ENCODE measurements at places on chromosomes 2 and 18. TPM values are rescaled to one million over a fixed set of nuclear protein-coding genes. Genes with fewer than 3 reads are reported as not detected.

Gene LINC00305
- total RNA-seq: not detected

Gene TUBB8B
- total RNA-seq: 0.31 TPM

Gene KIAA2012
- 0.24 TPM for total RNA-seq

Gene LOXHD1
- 0.14 TPM for total RNA-seq

Gene SERPINB4
- not detected for total RNA-seq

Gene ANKAR
- total RNA-seq: 13.4 TPM

Gene SLC23A3
- 2.6 TPM for total RNA-seq

Gene RAB6C
- 0.16 TPM for total RNA-seq

Gene FSHR
- not detected for total RNA-seq

Gene TSGA10
- total RNA-seq: 11.3 TPM

DNA sequence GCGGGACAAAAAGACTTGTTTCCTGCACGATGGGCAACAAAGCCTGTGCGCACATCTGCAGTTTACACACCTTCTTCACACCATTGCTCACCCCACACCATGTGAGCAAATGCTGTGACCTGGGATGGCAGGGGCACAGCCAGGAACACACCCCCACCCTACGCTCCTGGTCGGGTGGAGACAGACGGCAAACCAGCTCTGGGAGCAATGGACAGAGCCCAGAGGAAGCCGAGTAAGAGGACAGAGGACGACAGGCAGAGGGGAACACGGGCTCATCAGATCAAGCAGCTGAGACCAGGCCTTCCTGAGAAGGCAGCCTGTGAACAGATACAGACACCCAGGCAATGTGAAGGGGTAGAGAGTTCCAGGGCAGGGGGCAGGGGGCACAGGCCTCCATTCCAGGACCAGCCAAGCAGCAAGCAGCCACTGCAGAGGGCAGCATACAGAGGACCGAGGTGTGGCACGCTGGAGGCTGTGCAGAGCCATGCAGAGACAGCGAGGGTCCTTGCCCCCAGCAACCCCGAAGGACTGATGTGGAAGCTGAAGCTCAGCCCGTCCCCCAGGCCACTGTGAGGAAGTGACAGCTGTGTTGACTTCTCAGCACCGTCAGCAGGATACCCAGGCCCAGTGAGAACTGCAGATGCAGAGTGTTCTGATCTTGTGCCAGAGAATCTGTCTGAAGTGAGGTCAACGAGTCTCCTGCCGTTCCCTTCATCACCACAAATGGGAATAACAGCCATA, 46.2 kb downstream of the PARD6G start:
- no peak overlapping the region for H3K27ac ChIP-seq
- no peak overlapping the region for H3K4me3 ChIP-seq
- H3K4me1 ChIP-seq: peaks cover 31% of the 10 kb centered on the region
- DNase-seq: no peak
- H3K27me3 ChIP-seq: no peaks in the 10 kb centered on the region

GRCh38 chr2:217799563-217800432, 203.0 kb downstream of the TNS1 start:
- no peak overlapping the region for H3K4me3 ChIP-seq
- no peak for DNase-seq
- H3K27me3 ChIP-seq: no peaks in the 10 kb centered on the region
- peaks cover 8% of the 10 kb centered on the region for H3K36me3 ChIP-seq
- H3K27ac ChIP-seq: peak overlapping the region; percentile 21

GRCh38 chr2:203022751-203023150, 8.1 kb downstream of the NBEAL1 start:
- no peaks in the 10 kb centered on the region for H3K27me3 ChIP-seq
- no peak overlapping the region for H3K27ac ChIP-seq
- no peak overlapping the region for H3K4me3 ChIP-seq
- DNase-seq: no peak
- peaks cover 4% of the 10 kb centered on the region for H3K36me3 ChIP-seq
- peaks cover 22% of the 10 kb centered on the region for H3K4me1 ChIP-seq

- H3K27me3 ChIP-seq: peaks cover 28% of the 10 kb centered on the region
- H3K4me1 ChIP-seq: peaks cover 7% of the 10 kb centered on the region
- H3K4me3 ChIP-seq: no peak overlapping the region
- no peaks in the 10 kb centered on the region for H3K36me3 ChIP-seq
- no peak for DNase-seq
These were observed 2.3 kb upstream of the NCKAP5 start for GRCh38 chr2:133570542-133570941.

GRCh38 chr2:55901322-55901721, 22.3 kb downstream of the EFEMP1 start:
- no peak for DNase-seq
- H3K36me3 ChIP-seq: peaks cover 14% of the 10 kb centered on the region
- no peak overlapping the region for H3K27ac ChIP-seq
- peaks cover 40% of the 10 kb centered on the region for H3K4me1 ChIP-seq
- H3K4me3 ChIP-seq: no peak overlapping the region
- no peaks in the 10 kb centered on the region for H3K27me3 ChIP-seq

DNA sequence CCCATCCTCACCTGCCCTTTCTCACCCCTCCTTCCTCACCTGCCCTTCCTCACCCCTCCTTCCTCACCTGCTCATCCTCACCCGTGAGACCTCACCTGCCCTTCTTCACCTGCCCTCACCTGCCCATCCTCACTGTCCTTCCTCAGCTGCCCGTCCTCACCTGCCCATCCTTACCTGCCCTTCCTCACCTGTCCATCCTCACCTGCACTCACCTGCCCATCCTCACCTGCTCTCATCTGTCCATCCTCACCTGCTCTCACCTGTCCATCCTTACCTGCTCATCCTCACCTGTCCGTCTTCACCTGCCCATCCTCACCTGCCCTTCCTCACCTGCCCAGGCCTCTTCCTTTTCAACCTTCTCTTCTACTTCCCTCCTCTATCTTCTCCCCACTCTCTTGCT, 34.4 kb downstream of the KCNG2 start:
- H3K4me1 ChIP-seq: no peaks in the 10 kb centered on the region
- no peak overlapping the region for H3K27ac ChIP-seq
- no peak for DNase-seq
- no peak overlapping the region for H3K4me3 ChIP-seq
- peaks cover 41% of the 10 kb centered on the region for H3K27me3 ChIP-seq
- no peaks in the 10 kb centered on the region for H3K36me3 ChIP-seq

GRCh38 chr2:233679196-233679595, 2.5 kb upstream of the UGT1A7 start:
- H3K27ac ChIP-seq: no peak overlapping the region
- no peaks in the 10 kb centered on the region for H3K4me1 ChIP-seq
- H3K4me3 ChIP-seq: no peak overlapping the region
- DNase-seq: no peak

DNA sequence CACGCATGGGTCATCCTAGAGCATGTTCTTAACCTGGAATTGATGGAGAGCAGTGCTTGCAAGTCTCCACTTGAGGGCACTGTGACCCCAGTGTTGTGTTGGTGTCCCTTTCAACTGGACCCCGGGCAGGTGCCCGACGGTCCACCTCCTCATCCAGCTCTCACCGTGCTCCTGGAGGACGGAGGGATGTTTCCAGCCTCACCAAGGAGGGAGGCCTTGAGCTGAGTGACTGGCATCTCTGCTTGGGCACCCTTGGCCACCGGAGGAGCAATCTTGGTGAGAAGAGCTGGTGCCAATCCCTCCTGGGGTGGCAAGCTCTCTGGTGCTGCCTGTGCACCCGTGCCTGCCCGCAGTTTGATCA, 45.4 kb upstream of the ASB18 start:
- H3K4me3 ChIP-seq: no peak overlapping the region
- no peak for DNase-seq
- no peaks in the 10 kb centered on the region for H3K27me3 ChIP-seq
- H3K4me1 ChIP-seq: no peaks in the 10 kb centered on the region
- peaks cover 13% of the 10 kb centered on the region for H3K36me3 ChIP-seq

GRCh38 chr2:38580115-38580636, 22.6 kb downstream of the HNRNPLL start:
- no peak overlapping the region for H3K27ac ChIP-seq
- no peaks in the 10 kb centered on the region for H3K27me3 ChIP-seq
- H3K4me3 ChIP-seq: no peak overlapping the region
- peaks cover 12% of the 10 kb centered on the region for H3K4me1 ChIP-seq
- H3K36me3 ChIP-seq: peaks cover 20% of the 10 kb centered on the region
- DNase-seq: no peak

DNA sequence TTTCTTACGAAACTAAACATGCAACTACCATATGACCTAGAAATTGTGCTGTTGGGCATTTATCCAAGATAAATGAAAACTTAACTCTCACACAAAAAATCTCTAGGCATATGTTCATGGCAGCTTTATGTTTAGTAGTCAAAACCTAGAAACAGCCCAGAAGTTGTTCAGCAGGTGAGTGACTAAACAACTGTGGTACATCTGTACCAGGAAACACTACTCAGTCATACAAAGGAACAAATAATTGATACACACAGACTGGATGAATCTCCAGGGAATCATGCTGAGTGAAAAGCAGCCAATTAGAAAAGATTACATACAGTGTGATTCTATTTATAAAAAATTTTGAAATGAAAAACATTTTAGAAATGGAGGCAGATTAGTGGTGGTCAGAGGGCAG, 29.3 kb downstream of the DYNC2LI1 start:
- H3K27me3 ChIP-seq: no peaks in the 10 kb centered on the region
- H3K4me3 ChIP-seq: no peak overlapping the region
- DNase-seq: no peak
- H3K4me1 ChIP-seq: no peaks in the 10 kb centered on the region
- H3K36me3 ChIP-seq: peaks cover 25% of the 10 kb centered on the region

DNA sequence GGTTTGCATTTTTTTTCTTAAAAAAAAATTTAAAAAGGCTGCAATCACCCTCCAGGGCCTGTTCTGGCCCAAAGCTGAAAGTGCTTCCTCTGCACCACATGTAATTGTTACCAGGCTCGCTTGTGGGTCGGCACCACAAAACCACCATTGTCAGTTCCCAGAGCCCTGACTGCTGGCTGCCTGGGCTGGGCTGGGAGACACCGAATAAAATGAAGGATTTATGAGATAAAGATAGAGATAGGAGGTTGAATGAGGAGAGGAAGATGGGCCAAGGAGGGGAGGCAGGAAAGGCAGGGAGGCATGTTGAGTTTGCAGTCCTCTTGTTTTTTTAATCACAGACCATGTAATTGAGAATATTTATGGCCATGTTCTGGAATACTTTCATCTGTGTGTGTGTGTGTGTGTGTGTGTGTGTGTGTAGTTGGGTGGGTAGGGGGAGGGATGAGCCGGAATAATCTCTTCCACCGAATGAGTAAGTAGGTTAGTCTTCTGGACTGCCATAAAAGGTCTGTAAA, 14.7 kb downstream of the NRP2 start:
- no peak overlapping the region for H3K4me3 ChIP-seq
- H3K36me3 ChIP-seq: no peaks in the 10 kb centered on the region
- H3K27ac ChIP-seq: peak overlapping the region; percentile 95
- peaks cover 91% of the 10 kb centered on the region for H3K4me1 ChIP-seq

- H3K27ac ChIP-seq: peak overlapping the region; percentile 47
- no peak for DNase-seq
- no peaks in the 10 kb centered on the region for H3K27me3 ChIP-seq
- no peak overlapping the region for H3K4me3 ChIP-seq
- H3K4me1 ChIP-seq: no peaks in the 10 kb centered on the region
- no peaks in the 10 kb centered on the region for H3K36me3 ChIP-seq
These were observed 70.2 kb downstream of the ACAA2 start for GRCh38 chr18:49743117-49743567.

DNA sequence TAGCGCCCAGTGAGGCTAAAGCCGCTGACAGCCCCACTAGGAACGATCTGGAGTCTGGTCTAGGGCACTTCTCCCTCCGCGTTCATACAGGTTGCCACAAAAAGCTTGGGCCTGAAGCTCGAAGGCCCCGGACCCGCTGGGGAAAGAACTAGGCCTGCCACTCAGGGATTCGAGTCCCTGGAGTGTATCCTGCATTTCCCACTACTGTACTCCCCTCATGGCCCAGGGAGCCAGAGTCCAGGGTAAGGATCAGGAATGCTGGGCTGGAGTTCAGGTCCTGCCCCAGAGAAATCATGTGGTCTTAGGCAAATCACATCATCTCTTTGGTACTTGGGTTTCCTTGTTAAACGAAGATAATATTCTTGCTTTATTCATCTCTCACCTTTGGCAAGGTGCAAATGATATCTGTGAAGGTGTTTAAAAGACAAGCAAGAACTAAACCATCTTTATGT, 1.4 kb upstream of the ZFP36L2 start:
- peak overlapping the region; percentile 77 for H3K4me3 ChIP-seq
- peak overlapping the region; percentile 87 for H3K27ac ChIP-seq
- DNase-seq: no peak
- H3K36me3 ChIP-seq: peaks cover 18% of the 10 kb centered on the region
- H3K27me3 ChIP-seq: no peaks in the 10 kb centered on the region

DNA sequence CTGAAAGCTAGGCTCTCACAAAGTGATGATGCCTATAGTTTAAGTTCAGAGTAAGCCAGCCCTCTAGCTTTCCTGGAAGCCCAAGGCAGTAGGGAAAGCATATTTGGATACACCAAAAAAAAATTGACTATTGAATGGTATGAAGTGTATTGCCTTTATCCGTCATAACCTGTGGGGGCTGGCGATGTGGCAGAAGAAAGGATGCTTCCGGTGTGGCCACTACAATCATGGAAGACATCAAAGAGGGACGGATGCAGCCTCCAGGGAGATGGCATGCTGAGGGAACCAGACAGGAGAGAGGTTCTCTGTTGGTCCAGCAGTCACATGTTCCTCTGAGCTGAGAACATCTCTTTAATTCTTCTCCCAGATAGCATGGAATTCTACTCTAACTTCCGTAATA, 170.3 kb downstream of the TMEM18 start:
- DNase-seq: no peak
- H3K4me1 ChIP-seq: no peaks in the 10 kb centered on the region
- peaks cover 17% of the 10 kb centered on the region for H3K27me3 ChIP-seq
- H3K36me3 ChIP-seq: no peaks in the 10 kb centered on the region

GRCh38 chr2:155256803-155257202, 558.3 kb downstream of the KCNJ3 start:
- no peaks in the 10 kb centered on the region for H3K36me3 ChIP-seq
- no peaks in the 10 kb centered on the region for H3K4me1 ChIP-seq
- no peak for DNase-seq
- no peak overlapping the region for H3K4me3 ChIP-seq
- H3K27me3 ChIP-seq: no peaks in the 10 kb centered on the region

DNA sequence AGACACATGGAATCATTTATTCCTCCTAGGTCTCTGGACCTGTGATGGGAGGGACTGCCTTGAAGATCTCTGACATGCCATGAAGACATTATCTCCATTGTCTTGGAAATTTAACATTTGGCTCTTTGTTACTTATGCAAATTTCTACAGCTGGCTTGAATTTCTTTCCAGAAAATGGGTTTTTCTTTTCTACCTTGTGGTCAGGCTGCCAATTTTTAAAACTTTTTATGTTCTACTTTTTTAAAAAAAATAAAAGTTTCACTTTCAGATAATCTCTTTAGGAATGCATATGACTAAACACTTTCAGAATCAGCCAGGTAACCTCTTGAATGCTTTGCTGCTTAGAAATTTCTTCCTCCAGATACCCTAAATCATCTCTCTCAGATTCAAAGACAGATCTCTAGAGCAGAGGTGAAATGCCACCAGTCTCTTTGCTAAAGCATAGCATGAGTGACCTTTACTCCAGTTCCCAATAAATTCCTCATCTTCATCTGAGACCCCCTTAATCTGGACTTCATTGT, 209.6 kb downstream of the RPRM start:
- no peaks in the 10 kb centered on the region for H3K4me1 ChIP-seq
- no peak overlapping the region for H3K4me3 ChIP-seq
- no peaks in the 10 kb centered on the region for H3K36me3 ChIP-seq
- H3K27ac ChIP-seq: no peak overlapping the region

GRCh38 chr2:158602027-158602426, 145.3 kb downstream of the PKP4 start:
- H3K27ac ChIP-seq: no peak overlapping the region
- H3K4me3 ChIP-seq: no peak overlapping the region
- no peaks in the 10 kb centered on the region for H3K4me1 ChIP-seq
